ENCODE measurements at places on chromosomes 12 and 14.

GRCh38 chr12:126182619-126183236, 1117.5 kb downstream of the AACS start:
- no peak for DNase-seq

DNA sequence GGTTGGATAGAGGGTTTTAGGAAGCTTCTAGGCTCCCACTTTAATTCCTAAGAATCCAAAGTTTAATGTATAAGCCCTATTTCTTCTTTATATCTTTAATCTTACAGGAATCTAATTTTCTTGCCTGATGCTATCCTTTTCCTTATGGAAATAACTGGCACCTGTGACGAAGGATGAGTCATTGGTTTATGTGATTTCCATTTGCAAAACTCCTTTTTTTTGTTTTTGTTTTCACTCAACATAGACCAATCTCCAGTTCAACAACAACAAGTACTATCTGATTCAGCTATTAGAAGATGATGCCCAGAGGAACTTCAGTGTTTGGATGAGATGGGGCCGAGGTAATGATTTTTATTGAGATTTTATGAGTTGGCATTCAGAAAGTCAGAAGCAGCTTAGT, 6.8 kb downstream of the PARP2 start:
- no peak for DNase-seq

- no peak for DNase-seq
Observed at GRCh38 chr12:65894624-65895390, 70.5 kb downstream of the HMGA2 start.

- no peak for DNase-seq
Observed at GRCh38 chr14:74554742-74555362, 57.2 kb downstream of the LTBP2 start.

DNA sequence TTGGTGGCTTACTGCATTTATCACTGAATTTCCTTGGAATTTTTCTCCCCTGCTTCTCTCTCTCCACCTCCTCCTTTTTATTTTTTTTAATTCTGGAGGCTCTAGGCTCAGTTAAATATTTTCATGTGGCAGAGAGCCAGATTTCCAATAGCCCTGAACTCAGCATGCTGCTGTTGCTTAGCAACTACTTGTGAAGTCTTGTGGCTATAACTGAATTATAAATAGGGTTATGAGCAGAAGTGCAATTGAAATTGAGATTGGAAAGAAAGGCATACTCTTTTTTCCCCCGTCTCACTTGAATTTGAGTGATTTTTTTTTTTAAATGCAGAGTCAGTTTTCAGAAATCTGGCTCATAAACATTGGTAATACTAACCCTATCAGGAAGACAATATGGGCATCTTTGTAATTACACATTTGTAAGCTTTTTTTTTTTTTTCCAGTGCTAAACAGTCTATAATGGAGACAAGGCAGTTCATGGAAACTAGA, 38.3 kb downstream of the ATF7IP start:
- peak; percentile 83 for DNase-seq
